ENCODE measurements at places on chromosomes 7 and 10.

- no peak for DNase-seq
Measured at GRCh38 chr7:94445696-94446194, 51.0 kb downstream of the COL1A2 start.

- no peak for DNase-seq
Measured at GRCh38 chr10:5949009-5949759, 28.2 kb downstream of the IL15RA start.

GRCh38 chr7:92768501-92769393, 67.6 kb downstream of the CDK6 start:
- no peak for DNase-seq

GRCh38 chr7:86943447-86943846, 116.0 kb downstream of the ELAPOR2 start:
- no peak for DNase-seq

DNA sequence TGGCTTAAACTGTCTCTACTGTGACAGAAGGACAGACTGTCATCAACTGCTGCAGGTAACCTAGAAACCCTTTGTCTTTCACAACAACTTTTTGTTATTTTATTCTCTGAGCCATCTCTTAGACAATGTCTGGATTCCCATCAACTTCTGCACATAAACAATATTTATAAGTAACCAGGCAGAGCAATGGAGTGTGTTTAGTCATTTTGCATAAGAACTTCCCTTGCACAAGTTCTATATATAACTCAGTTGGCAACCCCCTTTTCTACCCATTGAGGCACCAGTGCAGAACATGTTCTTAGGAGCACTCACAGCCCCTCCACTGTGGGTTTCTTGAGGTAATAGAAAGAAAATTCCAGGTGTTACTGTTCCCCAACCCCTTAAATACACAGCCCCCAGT, 65.0 kb upstream of the IL6 start:
- DNase-seq: no peak

DNA sequence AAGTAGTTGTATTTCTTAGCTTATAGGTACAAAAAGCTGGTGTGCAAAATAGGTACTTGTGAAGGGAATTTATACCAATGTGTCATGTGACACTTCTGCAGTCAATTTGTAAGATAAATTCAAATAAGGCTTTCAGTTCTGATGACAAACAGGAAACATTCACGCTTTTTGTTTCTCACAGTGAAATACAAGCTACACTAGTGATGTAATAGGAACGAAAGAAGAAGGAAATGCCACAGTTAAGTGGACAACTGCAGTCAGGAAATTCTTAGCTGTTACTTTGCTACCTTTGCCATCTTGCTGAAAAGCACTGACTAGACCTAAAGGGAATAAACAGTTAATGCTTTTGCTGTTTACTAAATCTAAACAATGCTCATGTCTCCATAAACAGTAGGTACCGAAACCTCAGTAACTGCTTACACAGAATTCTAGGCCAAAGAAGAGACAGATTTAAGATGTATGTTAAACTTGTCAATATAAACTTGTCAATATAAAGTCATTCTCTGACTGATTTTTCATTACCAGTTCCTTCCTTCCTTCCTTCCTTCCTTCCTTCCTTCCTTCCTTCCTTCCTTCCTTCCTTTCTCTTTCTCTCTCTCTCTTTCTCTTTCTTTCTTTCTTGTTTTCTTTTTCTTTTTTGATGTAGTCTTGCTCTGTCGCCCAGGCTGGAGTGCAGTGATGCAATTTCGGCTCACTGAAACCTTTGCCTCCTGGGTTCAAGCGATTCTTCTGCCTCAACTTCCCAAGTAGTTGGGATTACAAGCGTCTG, 10.1 kb downstream of the OTUD1 start:
- no peak for DNase-seq

DNA sequence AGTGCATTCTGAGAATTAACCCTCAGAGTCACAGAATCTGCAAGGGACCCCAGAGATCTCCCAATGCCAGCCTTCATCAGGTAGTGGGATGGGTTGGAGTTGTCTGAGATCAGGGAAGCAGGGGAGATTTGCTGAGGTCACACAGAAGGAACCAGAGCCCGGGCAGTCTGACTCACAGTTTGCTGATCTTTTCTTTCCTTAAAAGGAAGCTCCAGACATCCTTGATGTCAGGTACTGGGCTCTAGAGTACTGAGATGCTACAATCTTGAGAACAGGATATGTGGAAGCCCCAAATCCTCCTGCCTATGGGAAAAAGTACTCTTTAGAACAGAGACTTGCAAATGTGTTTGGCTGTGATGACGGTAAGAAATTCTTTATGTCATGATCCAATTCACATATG, 706 bp downstream of the TBATA start:
- DNase-seq: no peak

- no peak for DNase-seq
Measured at GRCh38 chr7:108415821-108416536, 40.3 kb downstream of the NRCAM start.

DNA sequence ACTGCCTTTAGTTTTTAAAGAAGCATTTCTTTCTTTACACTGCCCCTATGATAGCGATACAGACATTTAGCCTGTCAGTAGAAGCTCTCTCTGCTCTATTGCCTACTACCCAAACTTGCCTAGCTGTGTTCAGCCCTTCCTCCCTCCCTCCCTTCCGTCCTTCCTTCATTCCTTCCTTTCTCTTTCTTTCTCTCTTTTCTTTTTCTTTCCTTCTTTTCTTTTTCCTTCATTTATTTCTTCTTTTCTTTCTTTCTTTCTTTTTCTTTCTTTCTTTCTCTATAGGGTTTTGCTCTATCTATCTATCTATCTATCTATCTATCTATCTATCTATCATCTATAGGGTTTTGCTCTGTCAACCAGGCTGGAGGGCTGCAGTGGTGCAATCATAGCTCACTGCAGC, 7.1 kb upstream of the ZNF212 start:
- no peak for DNase-seq

DNA sequence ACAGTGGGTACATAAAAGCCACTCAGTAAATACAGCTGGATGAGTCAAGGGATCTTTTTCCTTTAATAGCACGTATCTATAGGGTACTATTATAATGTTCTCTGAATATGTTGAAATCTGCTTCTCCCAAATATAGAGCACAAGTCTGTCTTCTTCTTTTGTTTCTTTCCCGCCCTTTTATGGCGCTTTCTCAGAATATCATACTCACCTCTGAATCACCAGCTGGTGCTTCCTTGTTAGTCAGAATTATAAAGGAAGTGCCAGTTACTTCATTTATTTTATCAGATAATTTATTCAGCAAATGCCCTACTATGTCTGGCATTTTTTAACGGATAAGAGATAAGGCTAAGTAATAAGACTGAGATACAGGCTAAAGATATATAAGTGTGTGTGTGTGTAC, 772.9 kb downstream of the SORCS3 start:
- no peak for DNase-seq

GRCh38 chr7:102244601-102245000, 42.1 kb upstream of the SH2B2 start:
- DNase-seq: no peak

All from coronary artery (tissue), 2 donors.